Activated CD4-positive, alpha-beta T cell treated with anti-CD3 and anti-CD28 coated beads, Interleukin-2, amount 10 ng/mL, durations not matched to agents 7 days and 5 days (primary cell): ENCODE measurements at places on chromosomes 4 and X. TPM values are rescaled to one million over a fixed set of nuclear protein-coding genes. Genes with fewer than 3 reads are reported as not detected.

- no peaks in the 10 kb centered on the region for H3K4me1 ChIP-seq
- no peak for DNase-seq
- H3K4me3 ChIP-seq = no peak overlapping the region
- no peaks in the 10 kb centered on the region for H3K27me3 ChIP-seq
These were observed 351.9 kb upstream of the FAT1 start for GRCh38 chr4:187075514-187075913.

GRCh38 chr4:20496068-20496467, 204.2 kb upstream of the PACRGL start:
- H3K4me1 ChIP-seq = no peaks in the 10 kb centered on the region
- no peak for DNase-seq
- H3K4me3 ChIP-seq = no peak overlapping the region
- H3K36me3 ChIP-seq = no peaks in the 10 kb centered on the region
- no peaks in the 10 kb centered on the region for H3K27me3 ChIP-seq
- H3K27ac ChIP-seq = no peak overlapping the region

- H3K27me3 ChIP-seq = no peaks in the 10 kb centered on the region
- no peak for DNase-seq
- H3K36me3 ChIP-seq = no peaks in the 10 kb centered on the region
- no peak overlapping the region for H3K27ac ChIP-seq
These were observed 912.0 kb upstream of the TENM3 start for GRCh38 chr4:181331214-181331613.

Gene GDI1
- total RNA-seq = 118 TPM

DNA sequence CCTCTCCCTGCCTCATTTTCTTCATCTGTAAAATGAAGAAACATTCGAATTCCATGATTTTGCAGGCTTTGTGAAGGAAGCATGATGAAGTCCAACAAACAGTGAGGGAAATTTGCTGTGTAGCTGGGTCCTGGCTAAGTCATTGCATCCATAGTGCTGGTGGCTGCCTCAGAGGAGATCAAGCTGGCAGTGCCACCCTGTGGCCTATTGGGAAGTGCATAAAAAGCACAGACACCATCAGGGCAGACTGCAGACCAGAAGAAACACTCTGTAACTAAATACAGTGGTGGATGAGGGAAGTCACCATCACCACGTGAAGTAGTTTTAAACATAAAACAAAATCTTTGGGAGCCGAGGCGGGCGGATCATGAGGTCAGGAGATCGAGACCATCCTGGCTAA, 40.7 kb upstream of the DDX3X start:
- no peak overlapping the region for H3K4me3 ChIP-seq
- peak; percentile 13 for DNase-seq
- H3K36me3 ChIP-seq = peaks cover 2% of the 10 kb centered on the region
- H3K27ac ChIP-seq = no peak overlapping the region
- H3K27me3 ChIP-seq = no peaks in the 10 kb centered on the region

DNA sequence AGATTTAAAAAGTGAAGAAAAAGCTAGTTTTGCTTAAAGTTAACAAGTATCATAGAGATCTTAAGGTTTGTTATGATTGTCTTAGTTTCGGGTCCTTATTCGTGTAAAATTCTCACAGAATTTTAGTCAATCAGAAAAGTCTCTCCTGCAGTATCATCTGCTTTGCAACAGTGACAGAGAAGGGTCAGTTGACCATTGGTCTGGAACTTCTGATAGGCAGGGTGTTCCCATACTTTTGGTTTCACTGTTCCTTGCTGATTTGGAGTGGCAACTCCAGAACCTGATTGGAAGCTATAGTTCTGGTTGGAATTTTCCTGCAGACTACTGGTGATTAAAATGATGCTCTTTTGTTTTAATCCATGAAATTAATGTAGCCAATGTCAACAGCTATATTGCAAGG, 1.8 kb downstream of the IL15 start:
- no peak overlapping the region for H3K4me3 ChIP-seq
- no peak for DNase-seq
- no peaks in the 10 kb centered on the region for H3K36me3 ChIP-seq
- peaks cover 24% of the 10 kb centered on the region for H3K4me1 ChIP-seq

DNA sequence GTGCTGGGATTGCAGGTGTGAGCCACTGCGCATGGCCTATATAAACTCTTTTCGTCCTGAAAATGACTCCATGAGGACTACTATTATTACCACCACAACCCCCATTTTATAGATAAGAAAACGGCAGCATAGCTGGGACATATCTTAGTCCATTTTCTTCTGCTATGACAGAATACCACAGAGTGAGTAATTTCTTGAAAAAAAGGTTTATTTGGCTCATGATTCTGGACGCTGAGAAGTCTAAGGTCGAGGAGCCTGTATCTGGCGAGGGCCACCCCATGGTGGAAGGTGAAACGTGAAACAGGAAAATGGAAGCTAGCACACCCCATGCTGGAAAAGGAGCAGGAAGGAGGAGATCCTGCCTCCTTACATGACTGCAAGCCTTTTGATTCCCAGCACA, 68.9 kb downstream of the SMIM20 start:
- H3K4me1 ChIP-seq = peaks cover under 1% of the 10 kb centered on the region
- no peaks in the 10 kb centered on the region for H3K36me3 ChIP-seq
- H3K4me3 ChIP-seq = no peak overlapping the region

Gene SUV39H1
- total RNA-seq = 33.6 TPM

DNA sequence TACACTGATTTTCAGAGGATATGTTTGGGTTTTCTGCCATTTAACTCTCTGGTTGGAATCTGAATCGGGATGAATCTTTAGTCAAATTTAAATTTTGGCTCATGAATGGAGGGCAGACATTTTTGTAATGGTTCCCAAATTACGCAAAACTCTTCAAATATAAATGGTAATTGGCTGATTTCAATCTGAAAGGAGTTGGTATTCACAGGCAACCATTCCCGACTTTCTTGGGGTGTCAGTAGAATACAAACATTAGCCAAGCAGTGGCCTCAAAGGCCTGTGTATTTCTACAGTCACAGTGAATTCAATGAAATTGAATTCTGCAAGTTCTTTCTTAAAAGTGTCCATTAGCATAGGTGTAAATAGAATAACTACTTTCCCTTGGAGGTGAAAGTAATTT, 668.8 kb upstream of the PRKX start:
- H3K36me3 ChIP-seq = no peaks in the 10 kb centered on the region
- no peak overlapping the region for H3K4me3 ChIP-seq
- H3K27me3 ChIP-seq = no peaks in the 10 kb centered on the region
- no peak overlapping the region for H3K27ac ChIP-seq

DNA sequence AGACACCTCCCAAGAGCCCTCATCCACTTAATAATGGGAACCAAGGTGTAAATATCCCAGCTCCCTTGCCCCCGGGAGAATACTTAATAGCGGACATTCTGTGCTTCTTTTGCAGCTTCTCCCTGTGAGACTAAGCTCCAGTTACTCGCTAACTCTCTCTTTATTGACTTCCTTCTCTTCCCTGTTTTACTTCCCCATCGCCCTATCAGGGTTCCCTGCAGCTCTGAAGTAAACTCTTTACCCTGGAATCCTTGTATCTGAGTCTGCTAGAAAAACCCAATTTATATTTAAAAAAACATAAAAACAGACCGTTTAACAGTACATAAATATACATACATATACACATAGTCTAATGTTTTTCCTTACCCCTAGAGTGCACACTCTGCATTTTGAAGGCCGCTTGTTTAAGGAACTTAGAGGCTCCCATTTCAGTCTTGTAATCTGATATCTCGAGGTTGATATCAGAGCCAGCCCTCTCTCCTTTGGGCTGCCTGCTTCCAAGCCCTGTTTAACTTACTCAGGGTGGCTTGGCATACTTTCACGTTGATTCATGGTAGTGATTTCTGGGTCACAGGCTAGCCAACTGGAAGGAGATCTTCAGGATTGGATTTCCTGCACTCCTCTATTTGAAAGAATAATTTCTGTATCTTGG, 177.4 kb upstream of the SCML1 start:
- no peaks in the 10 kb centered on the region for H3K36me3 ChIP-seq
- peaks cover 7% of the 10 kb centered on the region for H3K4me1 ChIP-seq
- no peak overlapping the region for H3K27ac ChIP-seq
- no peak overlapping the region for H3K4me3 ChIP-seq

GRCh38 chr4:112201915-112202505, 29.6 kb upstream of the AP1AR start:
- H3K27me3 ChIP-seq = no peaks in the 10 kb centered on the region
- H3K27ac ChIP-seq = no peak overlapping the region
- no peaks in the 10 kb centered on the region for H3K36me3 ChIP-seq
- H3K4me1 ChIP-seq = peaks cover 18% of the 10 kb centered on the region

GRCh38 chr4:59122626-59123025, 2012.4 kb upstream of the IGFBP7 start:
- no peak for DNase-seq
- H3K4me3 ChIP-seq = no peak overlapping the region
- no peaks in the 10 kb centered on the region for H3K36me3 ChIP-seq
- no peaks in the 10 kb centered on the region for H3K4me1 ChIP-seq
- no peaks in the 10 kb centered on the region for H3K27me3 ChIP-seq
- no peak overlapping the region for H3K27ac ChIP-seq

Gene UGT8
- 0.12 TPM for total RNA-seq

DNA sequence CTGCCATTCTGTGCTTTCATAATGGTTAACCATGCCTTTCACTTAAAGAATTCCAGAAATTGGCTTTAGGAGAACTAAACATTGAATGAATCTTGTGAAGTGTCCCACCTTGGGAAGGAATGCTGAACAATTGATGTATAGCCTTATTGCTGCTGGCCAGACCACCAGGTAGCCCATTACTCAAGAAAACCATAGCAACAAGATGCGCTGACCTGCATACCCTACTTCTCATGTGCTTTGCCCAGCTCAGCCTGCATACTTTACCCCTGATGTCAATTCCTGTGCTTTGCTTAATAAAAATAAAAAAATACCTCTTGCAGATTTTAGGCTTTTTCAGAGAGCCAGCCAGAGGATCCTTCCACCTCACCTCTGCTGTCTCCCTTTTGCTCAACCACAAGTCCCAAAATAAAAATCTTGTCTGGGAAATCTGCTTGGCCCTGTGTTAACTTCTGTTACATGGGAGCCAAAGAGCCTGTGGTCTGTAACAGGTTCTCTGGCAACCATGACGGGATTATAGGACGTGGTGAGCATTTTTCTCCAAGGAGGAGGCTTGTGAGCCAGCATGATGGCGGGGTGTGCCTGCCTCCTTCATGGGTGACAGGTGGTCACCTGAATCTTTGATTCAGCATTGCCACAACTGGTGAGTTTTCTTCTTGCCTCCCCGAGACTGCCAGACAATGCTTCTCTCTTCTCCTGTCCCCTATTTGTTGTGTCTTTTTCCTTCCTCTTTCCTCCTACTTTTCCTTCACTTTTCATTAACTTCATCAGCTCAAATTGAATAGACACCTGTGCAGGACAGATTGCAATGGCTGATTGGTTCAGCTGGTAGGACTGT, 106.8 kb downstream of the ARSJ start:
- no peak for DNase-seq
- no peaks in the 10 kb centered on the region for H3K27me3 ChIP-seq
- peaks cover 16% of the 10 kb centered on the region for H3K4me1 ChIP-seq
- no peaks in the 10 kb centered on the region for H3K36me3 ChIP-seq
- H3K4me3 ChIP-seq = no peak overlapping the region

DNA sequence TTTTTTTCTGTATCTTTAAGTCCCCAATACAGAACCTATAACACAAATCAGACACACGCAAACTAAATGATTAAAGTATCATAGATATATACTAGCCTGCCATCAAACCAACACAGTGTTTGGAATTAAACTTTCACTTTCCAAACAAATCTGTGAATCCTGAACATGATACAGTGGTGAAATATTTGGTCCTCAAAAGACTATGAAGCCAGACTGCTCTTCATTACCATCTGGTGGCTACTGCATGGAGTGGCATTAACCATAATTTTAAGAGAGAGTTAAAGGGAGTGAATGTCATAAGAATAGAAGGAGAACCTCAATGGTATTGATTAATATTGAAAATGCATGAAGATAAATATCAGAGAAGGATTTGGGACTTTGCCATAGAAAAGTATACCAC, 9.2 kb upstream of the GABRA4 start:
- DNase-seq = no peak
- no peak overlapping the region for H3K4me3 ChIP-seq
- H3K27me3 ChIP-seq = peaks cover 16% of the 10 kb centered on the region
- H3K4me1 ChIP-seq = no peaks in the 10 kb centered on the region

DNA sequence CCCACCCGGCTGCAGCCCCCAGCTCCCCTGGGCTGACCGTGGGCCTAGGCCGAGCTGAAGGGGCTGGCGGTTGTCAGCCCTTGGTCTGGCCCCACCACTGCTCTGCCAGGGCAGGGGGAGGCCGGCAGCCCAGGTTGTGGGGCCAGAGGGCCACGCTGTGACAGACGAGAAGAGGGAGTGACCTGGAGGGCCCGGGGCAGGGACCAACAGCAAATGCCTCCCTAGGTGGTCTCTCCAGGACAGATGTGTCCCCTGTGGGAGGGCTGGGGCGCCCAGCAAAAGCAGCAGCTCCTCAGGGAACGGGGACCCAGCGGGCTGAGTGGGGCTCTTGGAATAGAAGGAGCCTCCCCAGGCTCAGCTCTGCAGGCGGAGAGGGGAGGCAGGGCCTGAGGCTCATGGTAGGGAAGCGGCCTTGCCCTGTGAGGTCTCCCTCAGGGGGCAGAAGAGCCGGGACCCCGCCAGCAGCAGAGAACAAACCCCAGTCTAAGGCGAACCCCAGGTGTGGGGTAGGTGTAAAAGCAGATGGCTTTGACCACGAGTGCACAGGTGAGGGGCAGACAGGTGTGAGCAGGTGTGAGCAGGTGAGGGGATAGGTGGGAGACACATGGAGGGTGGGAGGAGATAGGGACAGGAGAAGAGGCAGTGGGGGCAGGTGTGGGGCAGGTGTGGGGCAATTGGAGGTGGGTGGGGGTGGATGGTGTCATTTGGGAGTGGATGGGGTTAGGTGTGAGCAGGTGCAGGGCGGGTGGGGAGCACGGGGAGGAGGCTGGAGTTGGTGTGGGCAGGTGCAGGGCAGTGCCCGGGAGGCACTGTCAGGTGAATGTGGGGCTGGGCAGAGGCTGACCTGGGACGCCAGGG, 34.1 kb upstream of the SPON2 start:
- H3K4me1 ChIP-seq = peaks cover 37% of the 10 kb centered on the region
- H3K36me3 ChIP-seq = peaks cover 11% of the 10 kb centered on the region
- peak overlapping the region; percentile 41 for H3K27ac ChIP-seq
- no peak for DNase-seq

Gene UBE2K
- 69.3 TPM for total RNA-seq

Gene NDST4
- total RNA-seq = not detected

DNA sequence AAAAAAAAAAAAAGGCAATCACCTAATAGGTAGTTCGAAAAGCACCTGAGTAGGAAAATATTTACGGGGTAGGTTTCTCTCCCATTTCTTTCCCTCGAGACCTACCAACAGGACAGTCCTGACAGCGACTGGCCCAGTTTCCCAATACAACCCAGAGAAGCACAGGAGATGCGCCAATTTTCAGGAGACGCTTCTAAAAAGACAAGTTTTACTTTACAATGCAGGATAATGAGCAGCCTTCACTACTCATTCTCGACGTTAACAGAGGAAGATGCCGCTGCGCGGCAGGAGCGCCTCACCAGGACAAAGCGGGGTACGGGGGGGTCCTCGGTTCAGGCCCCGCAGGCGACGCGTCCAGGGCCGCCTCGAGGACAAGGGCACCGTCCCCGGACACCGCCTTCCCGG, 708 bp downstream of the BCLAF3 start:
- H3K4me3 ChIP-seq = peak overlapping the region; percentile 87
- H3K27me3 ChIP-seq = no peaks in the 10 kb centered on the region
- peak overlapping the region; percentile 87 for H3K27ac ChIP-seq

Gene SHROOM2
- total RNA-seq = not detected
